A549 treated with AZD2906 at 1 μM for 4 hours (cell line): ENCODE measurements at places on chromosomes 12 and 14. TPM values are rescaled to one million over a fixed set of nuclear protein-coding genes. Genes with fewer than 3 reads are reported as not detected.

Gene IL26
- total RNA-seq, result not detected in 5 replicates

Gene C14orf119
- total RNA-seq, result 74.5 to 105 TPM (median 99.7 TPM) in 5 replicates

Gene PPFIA2
- not detected in 5 replicates for total RNA-seq

Gene FRMD6
- total RNA-seq, result 26.8 to 41.9 TPM (median 29.1 TPM) in 5 replicates

Gene IL31
- total RNA-seq, result not detected in 5 replicates

Gene SBNO1
- 16.5 to 25.4 TPM (median 21.1 TPM) in 5 replicates for total RNA-seq

Gene DDN
- 0.50 to 0.82 TPM (median 0.66 TPM) in 5 replicates for total RNA-seq

Gene PAH
- total RNA-seq, result 0.08 TPM in 2 of 5 replicates, not detected in the others

Gene CISTR
- not detected in 5 replicates for total RNA-seq
